Choroid plexus epithelial cell (primary cell): ENCODE measurements at places on chromosomes 2 and 18.

GRCh38 chr2:203469546-203469945 lies 65.6 kb downstream of the RAPH1 start:
- DNase-seq: no peak

GRCh38 chr2:167406558-167406957 lies 518.3 kb downstream of the XIRP2 start:
- peak; percentile 89 for DNase-seq

DNA sequence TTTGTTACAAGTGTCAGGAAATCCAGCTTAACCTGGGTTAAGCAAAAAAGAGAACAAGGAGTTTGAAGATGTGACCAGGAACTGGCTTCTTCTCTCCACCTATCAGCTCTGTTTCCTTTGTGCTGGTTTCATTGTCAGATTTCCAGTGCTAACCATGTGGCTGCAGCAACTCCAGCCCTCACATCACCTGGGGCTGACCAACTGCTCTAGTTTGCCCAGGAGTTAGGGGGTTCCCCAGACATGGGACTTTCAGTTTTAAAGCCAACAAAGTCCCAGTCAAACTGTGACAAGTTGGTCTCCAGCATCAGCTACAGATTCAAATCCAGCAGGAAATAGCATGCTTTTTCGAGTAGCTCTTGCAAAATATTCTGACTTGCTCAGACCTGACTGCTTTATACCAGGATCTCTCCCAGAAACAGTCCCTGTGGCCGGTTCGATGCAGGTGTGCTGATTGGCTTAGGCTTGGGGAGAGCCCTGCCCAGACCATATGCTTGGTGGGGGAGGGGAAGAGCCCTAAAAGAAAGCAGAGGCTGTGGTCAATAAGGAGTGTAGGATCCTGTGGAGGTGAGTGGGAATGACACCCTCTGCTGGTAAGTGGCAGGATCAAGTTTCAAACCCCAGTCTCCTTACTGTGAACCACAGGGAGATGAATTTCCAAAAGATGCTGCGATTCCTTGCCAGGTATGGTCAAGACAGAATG lies 49.5 kb downstream of the KCNE4 start:
- DNase-seq: peak; percentile 71

GRCh38 chr2:152175012-152175367 lies 573 bp downstream of the STAM2 start:
- DNase-seq: no peak

GRCh38 chr2:108918156-108918874 lies 70.7 kb downstream of the EDAR start:
- no peak for DNase-seq

DNA sequence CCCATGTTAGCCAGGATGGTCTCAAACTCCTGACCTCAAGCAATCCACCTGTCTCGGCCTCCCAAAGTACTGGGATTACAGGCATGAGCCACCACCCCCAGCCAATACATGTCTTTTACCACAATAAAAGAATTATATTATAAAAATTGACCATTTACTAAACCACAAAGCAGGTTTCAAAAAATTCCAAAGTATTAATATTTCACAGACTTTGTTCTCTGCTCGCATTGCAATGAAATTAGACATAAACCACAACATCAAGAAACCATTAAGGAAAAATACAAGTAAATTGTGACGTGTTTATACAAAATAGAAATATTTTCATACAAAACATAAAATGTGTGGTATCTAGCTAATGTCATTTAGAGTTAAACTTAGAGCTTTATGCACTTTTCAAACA lies 13.4 kb upstream of the MAPRE3 start:
- DNase-seq: no peak

GRCh38 chr18:49277395-49278036 lies 182.9 kb downstream of the DYM start:
- peak; percentile 56 for DNase-seq

- DNase-seq: peak; percentile 99
Observed at GRCh38 chr2:26757873-26758789, 6.0 kb upstream of the SLC35F6 start.

DNA sequence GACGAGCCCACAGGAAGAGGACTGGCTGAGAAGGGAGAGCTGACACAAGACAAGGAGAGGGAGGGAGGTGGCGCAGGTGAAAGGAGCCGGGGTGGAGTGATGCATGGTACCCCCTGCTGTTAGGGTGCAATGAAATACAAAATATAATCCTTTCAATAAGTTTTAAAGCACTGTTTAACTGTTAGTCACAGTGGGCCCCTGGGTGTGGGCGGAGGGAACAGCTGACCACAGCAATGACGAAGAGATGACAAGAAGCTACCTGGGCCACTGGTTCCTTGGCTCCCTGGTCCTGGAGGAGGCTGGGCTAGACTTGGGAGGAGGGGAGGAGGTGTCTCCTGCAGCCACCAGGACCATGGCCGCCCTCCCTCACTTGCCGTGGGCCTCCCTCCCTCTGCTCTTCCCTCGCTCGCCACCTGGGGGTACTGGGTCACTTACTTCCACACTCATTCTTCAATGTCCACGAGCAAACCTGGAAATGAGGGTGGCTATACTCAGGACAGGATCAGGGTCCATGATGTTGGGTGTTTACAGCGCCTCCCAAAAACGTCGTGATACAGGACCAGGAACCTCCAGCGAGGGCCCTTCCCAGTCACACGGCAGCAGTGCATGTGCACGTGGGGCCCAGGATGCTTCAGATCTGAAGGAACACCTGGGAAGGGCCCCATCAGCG lies 196.1 kb downstream of the ANKRD30B start:
- no peak for DNase-seq

DNA sequence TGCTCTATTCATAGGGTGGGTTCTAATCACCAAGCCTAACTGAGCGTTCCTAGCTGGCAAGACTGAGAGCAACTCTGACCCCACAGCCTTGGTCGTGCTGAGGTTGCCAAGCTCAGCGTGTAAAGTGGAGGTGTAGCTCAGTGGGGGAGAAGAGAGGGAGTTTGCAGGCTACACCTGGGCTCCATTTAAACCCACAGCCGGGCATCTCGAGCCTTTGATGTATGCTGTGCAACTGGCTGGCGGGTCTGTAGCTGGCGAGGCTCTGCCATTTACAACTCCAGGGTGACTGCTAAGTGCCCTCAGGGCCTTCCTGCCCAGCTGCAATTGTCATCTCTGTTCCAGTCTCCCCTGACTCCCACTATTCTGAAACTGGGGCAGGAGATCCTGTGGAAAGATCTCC lies 20.0 kb upstream of the CHRNA1 start:
- DNase-seq: no peak

- DNase-seq: no peak
Observed at GRCh38 chr2:237191714-237192081, 106.0 kb downstream of the COPS8 start.

- DNase-seq: peak; percentile 77
Observed at GRCh38 chr2:203804764-203805485, 62.6 kb upstream of the CTLA4 start.

DNA sequence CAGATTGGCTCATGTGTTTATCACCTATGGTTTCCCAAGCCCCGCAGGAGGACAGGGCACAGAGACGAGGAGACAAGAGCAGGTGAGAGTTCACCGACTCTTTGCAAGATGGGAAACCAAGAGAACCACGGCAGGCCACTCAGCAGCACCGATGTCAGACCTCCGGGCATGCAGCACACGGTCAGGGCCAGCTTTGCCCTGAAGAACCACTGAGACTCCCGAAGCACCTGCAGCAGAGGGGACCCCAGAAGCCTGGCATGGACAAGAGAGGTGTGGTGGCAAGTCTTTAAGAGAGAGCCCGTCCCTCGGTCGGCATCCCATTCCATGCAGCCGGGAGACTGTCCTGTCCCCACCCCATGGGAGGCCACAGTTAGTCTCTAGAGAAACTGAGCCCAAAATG lies 36.6 kb upstream of the TAF1B start:
- no peak for DNase-seq

DNA sequence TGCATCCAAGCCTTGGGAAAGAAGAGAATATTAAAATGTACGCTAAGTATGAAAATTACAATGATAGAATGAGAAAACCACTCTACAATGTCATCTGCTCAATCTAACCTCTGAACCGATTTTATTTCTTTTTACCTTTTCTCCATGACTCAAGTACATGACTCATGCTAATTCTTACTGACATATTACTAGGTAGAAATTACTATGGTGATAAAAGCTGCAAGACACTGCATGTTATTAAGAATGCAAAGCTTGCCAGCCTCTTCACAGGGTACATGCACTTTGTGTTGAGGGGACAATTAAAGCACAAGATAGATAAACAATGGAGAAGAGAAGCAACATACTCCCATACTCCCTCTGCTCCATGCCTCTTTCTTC lies 20.7 kb downstream of the SFT2D3 start:
- DNase-seq: peak; percentile 42

GRCh38 chr2:12597610-12598009 lies 119.1 kb upstream of the TRIB2 start:
- no peak for DNase-seq

DNA sequence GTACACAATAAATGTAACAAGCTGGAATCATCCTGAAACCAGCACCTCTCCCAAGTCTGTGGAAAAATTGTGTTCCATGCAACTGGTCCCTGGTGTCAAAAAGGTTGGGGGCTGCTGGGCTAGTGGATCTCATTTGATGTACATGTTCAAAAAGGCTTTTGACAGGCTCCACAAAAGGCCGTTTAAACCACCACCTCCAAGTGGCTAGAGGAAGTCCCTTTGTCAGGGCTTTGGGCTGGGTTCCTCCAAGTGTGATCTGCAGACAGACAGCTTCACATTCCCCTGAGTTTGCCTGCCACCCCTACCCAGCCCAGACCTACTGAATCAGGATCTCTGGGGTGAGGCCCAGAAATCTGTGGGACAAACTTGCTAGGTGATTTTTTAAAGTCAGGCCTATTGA lies 84.7 kb downstream of the TGFA start:
- DNase-seq: no peak

- peak; percentile 51 for DNase-seq
Observed at GRCh38 chr2:33521791-33522281, 45.4 kb downstream of the RASGRP3 start.

GRCh38 chr2:26942543-26943295 lies 27.7 kb upstream of the MAPRE3 start:
- DNase-seq: peak; percentile 76

GRCh38 chr18:63708650-63709049 lies 5.9 kb downstream of the SERPINB11 start:
- DNase-seq: peak; percentile 50

GRCh38 chr2:45287045-45287444 lies 277.8 kb upstream of the SIX2 start:
- DNase-seq: no peak

GRCh38 chr2:215423234-215423633 lies 12.6 kb downstream of the FN1 start:
- peak; percentile 65 for DNase-seq
